ENCODE measurements at places on chromosomes 12 and 14.
A peak's percentile ranks its signal among the peaks of the same experiment; 100 is the strongest.

- peak; percentile 63 for DNase-seq
These were observed 3.4 kb upstream of the DHH start for GRCh38 chr12:49098035-49098451.

GRCh38 chr14:53295985-53296582, 143.0 kb upstream of the DDHD1 start:
- peak; percentile 63 for DNase-seq

- peak; percentile 73 for DNase-seq
These were observed 6.0 kb downstream of the CLMN start for GRCh38 chr14:95313707-95314106.

DNA sequence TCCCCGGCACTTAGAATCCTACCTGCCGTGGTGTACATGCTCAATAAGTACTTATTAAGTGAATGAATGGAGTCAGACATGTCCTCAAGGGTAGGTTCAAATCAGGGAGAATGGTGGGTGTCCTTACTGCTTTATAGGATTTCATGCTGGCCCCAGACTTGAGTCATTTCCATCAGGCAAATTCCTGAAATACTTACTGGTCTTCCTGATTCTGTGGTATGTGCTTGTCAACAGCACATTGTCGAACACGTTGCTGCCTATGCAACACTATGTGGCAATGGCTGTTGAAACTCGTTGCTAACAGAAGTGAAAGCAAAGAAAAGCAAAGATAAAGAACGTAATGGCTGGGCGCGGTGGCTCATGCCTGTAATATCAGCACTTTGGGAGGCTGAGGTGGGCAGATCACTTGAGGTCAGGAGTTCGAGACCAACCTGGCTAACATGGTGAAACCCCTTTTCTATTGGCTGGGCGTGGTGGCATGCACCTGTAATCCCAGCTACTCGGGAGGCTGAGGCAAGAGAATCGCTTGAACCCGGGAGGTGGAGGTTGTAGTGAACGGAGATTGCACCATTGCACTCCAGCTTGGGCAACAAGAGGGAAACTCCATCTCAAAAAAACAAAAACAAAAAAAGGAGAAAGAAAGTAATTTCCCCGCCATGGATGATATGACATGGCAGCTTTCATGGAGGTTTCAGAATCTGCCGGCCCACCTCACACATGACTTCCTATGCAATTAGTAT, 214.9 kb downstream of the ZFP36L1 start:
- DNase-seq = peak; percentile 99

GRCh38 chr12:129862561-129863175, 41.2 kb downstream of the TMEM132D start:
- DNase-seq = no peak

DNA sequence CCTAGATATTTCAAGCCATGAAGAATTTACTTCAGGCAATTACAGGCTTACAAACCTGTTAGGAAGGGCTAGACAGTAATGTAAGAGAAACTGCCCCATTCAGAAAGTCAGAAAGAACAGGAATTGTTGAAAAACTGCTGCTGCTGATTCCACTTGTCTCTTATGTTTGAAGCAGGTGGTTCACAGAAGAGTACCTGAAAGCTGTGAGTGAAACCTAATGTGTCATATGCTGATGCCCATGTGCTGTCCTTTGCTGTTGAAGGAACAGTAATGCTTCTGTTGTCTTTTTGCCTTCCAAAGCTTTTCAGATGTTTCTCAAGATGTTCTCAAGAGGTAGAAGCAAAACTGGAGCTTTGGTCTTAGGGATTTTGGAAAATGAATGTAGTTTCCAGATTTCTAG, 39.0 kb downstream of the MNAT1 start:
- no peak for DNase-seq

DNA sequence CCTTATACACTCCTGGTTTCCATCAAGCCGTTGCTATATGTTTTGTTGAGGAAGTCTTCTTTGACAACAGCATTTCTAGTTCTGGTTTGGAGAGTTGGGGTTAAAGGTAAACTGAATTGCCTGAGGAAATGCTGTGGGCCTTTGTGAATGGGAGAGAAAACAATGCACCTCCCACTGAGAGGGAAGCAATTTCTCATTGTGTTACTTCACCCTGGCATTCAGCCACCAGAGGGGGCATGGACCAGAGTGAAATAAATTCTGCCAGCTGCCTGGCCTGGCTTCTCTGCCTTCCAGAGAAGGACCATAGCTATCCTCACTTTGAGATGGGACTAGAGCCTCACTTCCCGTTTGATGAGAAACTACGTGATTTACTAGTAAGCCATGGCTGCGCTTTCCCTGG, 475.3 kb downstream of the EGLN3 start:
- peak; percentile 79 for DNase-seq

- no peak for DNase-seq
These were observed 124.8 kb downstream of the C12orf75 start for GRCh38 chr12:105455261-105455660.

DNA sequence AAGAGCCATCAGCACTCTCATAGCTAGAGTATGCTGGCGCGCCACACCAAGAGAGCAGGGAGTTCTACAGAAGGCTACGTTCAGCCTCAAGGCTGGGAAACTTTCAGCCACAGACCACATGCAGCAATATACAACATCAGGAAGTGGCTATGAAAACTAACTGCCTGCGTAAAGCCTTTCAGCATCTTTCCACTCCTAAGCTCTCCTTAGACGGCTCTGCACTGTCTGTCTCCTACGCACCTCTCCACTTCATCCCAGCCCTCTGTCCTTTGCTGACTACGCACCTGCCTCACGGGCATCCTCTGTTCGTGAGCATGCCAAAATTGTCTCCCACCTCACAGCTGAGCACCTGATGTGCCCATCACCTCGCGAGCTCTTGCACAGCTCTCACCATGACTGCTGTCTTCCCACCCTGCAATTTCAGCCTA, 9.7 kb downstream of the MPHOSPH9 start:
- no peak for DNase-seq

GRCh38 chr14:77883847-77884238, 83.9 kb downstream of the ADCK1 start:
- no peak for DNase-seq

DNA sequence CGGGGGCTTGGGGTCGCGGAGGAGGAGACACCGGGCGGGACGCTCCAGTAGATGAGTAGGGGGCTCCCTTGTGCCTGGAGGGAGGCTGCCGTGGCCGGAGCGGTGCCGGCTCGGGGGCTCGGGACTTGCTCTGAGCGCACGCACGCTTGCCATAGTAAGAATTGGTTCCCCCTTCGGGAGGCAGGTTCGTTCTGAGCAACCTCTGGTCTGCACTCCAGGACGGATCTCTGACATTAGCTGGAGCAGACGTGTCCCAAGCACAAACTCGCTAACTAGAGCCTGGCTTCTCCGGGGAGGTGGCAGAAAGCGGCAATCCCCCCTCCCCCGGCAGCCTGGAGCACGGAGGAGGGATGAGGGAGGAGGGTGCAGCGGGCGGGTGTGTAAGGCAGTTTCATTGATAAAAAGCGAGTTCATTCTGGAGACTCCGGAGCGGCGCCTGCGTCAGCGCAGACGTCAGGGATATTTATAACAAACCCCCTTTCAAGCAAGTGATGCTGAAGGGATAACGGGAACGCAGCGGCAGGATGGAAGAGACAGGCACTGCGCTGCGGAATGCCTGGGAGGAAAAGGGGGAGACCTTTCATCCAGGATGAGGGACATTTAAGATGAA, 630 bp downstream of the FOS start:
- DNase-seq = peak; percentile 75

DNA sequence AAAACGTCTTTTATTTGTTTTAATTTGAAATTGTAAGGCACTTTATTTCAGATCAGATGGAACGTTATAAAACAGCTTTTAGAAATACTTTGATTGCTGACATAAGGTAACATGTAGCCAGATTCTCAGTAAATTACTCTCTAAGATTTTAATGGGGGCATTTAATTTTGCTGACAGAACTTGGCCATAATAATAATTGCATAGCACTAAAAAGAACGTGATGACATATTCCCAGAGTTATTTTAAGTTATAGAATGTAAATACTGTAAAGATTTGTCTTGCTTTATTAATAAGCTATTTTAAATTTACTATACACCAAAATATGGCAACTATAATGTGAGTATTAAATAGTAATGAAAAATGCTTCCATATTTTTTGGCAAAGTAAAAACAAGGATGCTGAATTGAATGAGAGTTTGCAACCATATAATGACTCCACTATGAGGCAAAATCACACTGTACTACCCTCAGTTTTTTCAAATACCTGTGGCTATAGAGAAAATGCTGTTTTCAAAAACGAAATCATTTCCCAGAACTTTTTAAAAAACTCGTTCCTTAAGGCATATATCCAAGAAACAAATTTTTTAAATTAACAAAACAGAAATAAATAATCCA, 876 bp downstream of the LUM start:
- DNase-seq = no peak

DNA sequence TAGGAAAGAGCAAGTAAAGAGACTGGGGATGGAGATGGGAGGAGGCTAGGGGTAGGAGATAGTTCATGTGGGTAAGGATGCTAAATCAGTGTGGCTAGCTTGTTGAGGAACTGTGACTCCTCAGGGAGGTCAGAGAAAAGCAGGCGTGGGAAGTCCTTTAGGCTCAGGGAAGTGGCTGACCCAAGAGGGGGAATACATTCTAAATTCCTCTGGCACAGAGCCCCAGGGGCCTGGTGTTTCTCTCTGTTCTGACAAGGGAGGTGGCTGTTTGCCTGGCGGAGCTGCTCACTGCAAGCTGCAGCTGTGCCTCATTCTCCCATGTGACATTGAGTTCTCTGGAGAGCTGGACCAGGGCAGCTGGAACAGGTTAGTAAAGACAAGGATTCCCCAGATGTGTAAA, 152.2 kb upstream of the SLC38A2 start:
- DNase-seq = peak; percentile 98

- DNase-seq = peak; percentile 85
These were observed 119.7 kb downstream of the FBXL14 start for GRCh38 chr12:1474574-1475153.

- no peak for DNase-seq
These were observed 184.0 kb downstream of the TMEM121 start for GRCh38 chr14:105710119-105711043.

DNA sequence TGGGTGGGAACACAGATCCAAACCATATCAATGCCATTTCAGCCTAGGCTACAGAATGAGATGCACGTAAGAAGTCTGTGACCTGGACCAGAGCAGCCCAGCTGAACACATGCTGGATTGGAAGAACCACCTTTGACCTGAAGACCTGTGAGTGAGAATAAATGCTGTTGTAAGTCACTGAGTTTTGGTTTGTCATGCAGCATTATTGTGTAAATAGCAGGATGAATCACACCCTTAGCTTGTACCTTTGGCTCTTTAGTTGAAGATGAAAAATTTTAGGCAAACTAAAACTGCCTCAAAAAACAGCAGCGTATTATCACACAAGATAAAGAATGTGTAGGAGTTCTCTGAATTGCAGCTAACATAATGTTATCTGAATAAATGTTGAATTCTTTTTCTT, 199.4 kb upstream of the LRIG3 start:
- peak; percentile 64 for DNase-seq

GRCh38 chr14:90400904-90401561, 4.2 kb downstream of the CALM1 start:
- DNase-seq = no peak

DNA sequence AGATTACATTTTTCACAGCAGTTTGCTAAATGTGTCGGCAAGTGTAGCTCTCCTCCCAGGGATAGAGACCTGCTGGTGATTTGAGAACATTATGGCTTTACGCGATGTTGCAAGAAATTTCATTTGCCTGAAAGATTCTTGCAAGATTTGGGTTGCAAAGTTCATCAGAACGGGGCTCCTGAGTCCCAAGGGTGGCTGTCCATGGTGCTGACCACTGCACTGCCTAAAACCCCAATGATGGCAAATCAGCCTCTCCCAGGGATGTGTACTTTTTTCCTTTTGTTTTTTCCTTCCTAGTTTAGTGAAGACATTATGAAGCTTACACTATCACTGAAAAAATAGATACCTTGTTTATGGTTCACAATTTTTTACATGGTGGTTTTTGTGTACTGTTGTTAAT, 85.4 kb downstream of the WSCD2 start:
- peak; percentile 26 for DNase-seq

DNA sequence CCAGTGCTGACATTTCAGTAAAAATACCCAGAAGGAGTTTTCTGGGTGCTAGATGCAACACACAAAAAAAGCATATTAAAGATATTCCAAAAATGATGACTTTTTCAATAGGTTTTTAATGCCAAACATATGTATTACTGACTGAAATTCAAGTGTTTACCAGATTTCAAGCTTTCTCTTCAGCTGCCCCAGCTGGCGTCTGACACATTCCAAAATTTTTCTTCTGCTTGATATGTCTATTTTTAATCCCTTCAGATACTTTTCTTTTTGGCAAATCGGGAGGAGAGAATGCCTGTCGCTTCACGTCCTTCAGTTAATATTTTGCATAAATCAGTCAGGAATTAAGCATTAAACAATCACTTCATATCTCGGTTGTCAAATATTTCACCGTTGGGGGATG, 7.1 kb upstream of the CCDC60 start:
- no peak for DNase-seq

DNA sequence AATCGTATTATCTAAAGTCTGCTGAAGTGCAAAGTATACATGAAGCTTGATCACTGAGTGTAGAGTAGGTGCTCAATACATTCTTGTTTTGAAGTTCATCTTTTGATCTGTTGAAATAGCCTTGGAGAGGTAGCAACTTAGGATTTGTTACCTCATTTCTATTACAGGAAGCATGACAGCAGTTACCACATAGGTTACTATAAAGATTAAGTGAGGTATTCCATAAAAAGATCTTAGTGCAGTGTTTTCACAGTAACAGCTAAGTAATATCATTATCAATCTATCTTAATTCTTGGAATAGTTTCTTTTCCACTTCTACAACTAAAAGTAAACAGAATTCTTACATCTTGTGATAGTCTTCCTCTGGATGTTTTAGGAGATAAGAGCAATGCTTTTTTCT, 50.9 kb downstream of the BTBD7 start:
- peak; percentile 28 for DNase-seq

DNA sequence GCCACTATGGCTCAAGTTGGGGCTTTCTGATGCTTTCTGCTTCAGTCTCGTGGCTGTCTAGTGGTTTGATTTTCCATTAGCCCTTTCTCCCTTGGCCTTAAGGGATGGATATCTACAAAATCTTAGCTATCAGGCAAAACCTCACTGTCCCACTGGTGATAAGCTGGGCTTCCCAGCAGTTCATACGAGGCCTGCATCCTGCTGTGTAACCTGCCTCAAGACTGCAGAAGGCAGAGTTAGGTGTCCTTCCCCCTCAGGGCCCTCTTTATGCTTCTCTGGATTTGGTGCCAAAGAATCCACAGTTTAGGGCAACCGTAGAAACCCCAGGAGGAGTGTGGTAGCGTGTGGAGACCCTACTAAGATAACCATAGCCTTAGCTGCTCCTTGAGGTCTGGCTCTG, 38.9 kb downstream of the ETV6 start:
- no peak for DNase-seq
